Amygdala (tissue), 56 donors: ENCODE measurements at places on chromosomes 2 and 18.
A peak's percentile ranks its signal among the peaks of the same experiment; 100 is the strongest.

GRCh38 chr2:235555371-235555770, 61.5 kb downstream of the AGAP1 start:
- DNase-seq: no peak

GRCh38 chr2:151403914-151404313, 5.8 kb upstream of the RIF1 start:
- DNase-seq: no peak

- DNase-seq: no peak
These were observed 7.6 kb upstream of the DSG2 start for GRCh38 chr18:31490387-31490786.

- DNase-seq: no peak
These were observed 138.8 kb upstream of the SP5 start for GRCh38 chr2:170576296-170576695.

- no peak for DNase-seq
These were observed 4.4 kb downstream of the GCKR start for GRCh38 chr2:27501042-27501441.

- no peak for DNase-seq
These were observed 60.5 kb upstream of the ZNG1B start for GRCh38 chr2:113376913-113377445.

GRCh38 chr2:209145941-209146681, 277.7 kb upstream of the MAP2 start:
- no peak for DNase-seq

GRCh38 chr2:219278655-219279150, 463 bp upstream of the DNAJB2 start:
- DNase-seq: no peak

- DNase-seq: no peak
These were observed 557 bp upstream of the GREB1L start for GRCh38 chr18:21241301-21242048.

DNA sequence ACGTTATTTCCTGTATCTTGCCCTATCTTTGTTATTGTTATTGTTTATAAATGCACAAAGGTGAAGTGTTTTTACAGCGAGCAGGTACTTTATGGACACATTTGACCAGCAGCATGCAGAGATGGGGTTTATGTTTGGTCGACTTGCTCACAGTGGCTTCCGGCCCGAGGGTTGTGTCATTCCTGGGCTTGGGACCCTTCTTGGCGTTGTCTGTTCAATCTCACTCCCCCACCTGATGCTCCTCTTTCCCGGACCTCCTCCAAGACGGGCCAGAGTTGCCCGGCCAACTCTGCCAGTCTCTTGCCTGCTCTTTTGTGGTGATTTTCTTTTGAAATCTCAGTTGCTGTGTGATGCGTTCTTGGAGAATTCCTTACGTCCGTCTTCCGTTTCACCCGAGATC, 153.9 kb downstream of the TWIST2 start:
- DNase-seq: no peak

- no peak for DNase-seq
These were observed 55.2 kb upstream of the RALBP1 start for GRCh38 chr18:9419956-9420631.

GRCh38 chr2:72104821-72105588, 42.7 kb downstream of the CYP26B1 start:
- no peak for DNase-seq

GRCh38 chr18:62425465-62426190, 97.2 kb upstream of the ZCCHC2 start:
- DNase-seq: peak; percentile 28

GRCh38 chr2:200862532-200863000, 1.9 kb downstream of the CLK1 start:
- no peak for DNase-seq

DNA sequence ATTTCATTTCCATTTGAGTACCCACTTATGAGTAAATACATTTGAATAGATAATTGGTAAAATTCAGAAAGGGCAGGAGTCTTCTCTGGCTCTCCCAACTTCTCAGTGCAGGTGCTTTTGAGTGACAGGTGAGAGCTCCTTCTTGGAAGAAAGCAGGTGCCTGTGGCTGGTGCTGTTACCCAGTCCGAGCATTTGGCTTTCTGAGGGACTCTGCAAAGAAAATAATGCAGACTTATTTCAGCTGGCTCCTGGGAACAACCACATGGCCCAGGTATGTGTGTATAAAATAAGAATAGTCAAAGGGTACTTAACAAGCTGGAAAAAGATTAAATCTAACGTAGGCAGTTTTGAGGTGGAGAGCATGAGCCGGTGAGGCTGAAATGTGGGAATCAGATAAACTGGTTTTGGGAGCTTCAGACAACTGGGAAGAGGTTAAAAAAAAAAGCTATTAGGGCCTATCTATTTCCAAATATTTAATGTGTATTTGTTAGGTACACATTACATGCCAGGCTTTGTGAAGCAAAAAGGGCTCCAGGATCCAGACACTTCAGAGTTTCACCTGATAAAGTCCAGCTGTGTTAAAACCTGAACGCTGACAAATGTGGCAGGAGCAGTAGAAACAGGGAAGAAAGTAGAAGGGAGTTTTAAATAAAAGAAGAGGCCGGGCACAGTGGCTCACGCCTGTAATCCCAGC, 20.6 kb downstream of the ZNF236 start:
- DNase-seq: no peak

DNA sequence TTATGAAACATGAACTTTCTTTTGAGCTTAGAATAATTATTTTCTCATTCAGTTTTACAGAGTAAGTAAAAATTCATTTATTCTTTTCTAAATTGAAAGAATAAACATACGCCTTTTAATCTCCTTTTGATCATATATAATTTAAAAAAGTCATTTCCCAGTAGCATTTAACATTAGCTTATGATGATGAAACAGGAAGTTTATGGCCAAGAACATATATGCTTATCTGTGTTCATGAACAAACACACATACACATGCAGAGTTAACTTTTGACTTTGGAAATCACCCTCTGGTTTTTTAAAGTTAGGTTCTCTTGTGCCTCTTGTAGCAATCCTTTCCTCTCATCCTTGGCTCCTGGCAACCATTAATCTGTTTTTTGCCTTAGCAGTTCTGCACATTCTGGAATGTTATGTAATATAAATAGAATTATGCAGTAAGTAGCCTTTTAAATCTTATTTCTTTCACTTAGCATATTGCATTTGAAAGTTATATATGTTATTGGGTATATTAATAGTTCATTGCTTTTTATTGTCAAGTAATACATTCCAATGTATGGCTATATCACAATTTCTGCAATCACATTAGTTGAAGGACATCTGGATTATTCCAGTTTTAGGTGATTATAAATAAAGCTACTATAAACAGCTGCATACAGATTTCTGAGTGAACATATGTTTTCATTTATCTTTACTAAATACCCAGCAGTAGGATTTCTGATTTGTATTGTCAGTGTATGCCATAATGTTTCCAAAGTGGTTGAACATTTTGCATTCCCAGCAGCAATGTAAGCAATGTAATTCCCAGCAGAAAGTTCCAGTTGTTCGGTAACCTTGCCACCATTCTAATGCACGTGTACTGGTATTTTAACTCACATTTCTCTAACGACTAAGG, 210.3 kb downstream of the ZRANB3 start:
- no peak for DNase-seq
